Fibroblast of mammary gland (primary cell): ENCODE measurements at places on chromosomes 1 and 21.

DNA sequence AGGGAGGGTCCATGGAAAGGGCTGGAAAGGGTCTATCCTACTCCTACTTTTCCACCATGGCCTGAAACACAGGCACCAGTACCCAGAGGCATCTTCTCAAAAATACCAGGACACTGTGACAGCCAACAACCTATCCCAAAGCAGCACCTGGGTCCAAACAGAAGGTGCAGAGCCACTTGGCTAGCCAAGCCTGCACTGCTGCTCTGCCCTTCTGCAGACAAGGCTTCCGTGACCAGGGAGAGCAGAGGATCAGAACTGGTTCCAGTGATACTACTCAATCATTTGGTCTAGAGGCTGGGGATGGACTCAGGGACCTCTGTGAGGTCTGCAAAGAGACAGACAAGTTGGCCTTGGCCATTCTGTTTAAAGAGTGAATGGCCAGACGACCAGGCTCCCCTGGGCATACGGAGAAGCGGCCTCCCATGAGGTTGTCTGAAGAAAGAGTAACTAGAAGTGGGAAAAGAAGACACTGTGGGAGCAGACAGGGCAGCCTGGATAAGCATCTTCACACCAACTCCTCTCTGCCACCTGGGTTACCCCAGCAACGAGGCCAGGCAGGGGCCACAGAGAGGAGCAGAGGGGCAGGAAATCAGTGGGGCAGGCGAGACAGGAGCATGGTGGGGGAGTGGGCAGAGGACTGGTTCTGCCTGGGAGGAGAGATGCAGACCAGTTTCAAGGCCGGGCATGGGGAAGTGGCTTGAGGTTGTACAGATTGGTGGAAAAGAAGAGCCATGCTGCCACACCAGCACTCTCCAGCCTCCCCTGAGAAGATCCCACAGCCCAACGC lies 5.7 kb downstream of the KCNN3 start:
- no peak for DNase-seq

- DNase-seq, result no peak
These were observed 1.2 kb downstream of the PRMT2 start for GRCh38 chr21:46636550-46637285.

DNA sequence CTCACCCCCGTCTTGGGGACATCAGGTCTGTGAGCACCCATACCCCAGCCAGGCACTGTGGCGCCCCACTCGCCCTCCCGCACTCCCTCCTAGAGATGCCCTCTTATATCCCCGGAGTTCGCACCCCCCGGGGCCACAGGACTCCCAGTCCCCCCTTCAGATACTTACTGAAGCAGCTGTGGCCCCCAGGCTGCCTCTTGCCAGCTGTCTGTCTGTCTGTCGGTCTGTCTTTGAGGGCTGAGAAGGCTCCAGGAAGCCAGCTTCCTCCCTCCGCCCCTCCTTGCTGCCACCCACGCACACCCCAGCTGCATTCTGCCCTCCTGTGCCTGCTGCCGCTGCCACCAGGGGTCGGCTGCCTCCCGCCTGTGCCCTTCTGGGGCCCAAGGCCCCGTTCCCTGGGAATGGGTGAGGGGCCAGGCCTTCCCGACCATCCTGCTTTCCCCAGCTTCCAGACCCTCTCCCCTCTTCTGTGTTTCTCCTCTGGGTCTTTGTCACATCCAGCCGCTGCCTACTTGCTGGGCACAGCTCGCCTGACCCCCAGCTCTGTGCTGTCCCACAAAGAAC lies at the start of gene PTPN7:
Gene PTPN7 (minus strand): TSS at position 226 of the 564 bp plus-strand sequence. CDS start 1,200 bp downstream, outside the sequence.
- DNase-seq, result no peak

DNA sequence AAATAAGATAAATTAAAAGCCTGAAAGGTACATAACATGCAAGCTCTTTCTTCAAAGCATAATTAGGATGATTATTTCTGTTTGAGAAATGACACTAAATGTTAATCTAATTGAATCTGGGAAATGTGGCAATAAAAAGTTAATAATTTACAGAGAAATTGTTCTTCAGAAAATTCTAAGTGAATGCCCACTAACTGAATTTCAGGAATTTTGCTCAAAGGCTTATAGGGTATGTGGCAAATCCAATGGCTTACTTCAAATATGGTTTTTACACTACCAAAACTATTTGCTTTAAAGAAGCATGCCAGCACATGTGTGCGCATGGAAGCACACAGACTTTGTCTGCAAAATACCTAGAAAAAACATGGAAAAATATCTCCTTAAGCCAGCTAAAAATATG lies 186.6 kb upstream of the FOXD3 start:
- DNase-seq, result no peak

DNA sequence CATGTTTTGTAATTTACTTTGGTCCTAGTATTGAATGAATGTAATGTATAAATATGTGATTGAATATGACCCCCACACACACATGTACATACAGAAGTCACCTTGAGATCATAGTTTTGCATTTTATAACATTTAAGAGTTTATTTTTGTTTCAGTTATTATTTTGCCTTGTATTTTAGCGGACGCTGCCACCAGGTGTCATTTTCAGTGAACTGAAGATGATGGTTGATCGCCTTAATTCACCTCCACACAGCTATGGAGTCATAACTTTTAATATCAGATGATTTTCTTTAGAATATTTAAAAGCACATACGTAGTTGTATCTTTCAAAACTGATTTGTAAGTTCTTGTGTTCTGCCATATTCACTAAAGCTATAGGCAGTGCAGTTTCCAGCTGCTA lies 130.4 kb downstream of the DYRK1A start:
- DNase-seq, result peak; percentile 25

DNA sequence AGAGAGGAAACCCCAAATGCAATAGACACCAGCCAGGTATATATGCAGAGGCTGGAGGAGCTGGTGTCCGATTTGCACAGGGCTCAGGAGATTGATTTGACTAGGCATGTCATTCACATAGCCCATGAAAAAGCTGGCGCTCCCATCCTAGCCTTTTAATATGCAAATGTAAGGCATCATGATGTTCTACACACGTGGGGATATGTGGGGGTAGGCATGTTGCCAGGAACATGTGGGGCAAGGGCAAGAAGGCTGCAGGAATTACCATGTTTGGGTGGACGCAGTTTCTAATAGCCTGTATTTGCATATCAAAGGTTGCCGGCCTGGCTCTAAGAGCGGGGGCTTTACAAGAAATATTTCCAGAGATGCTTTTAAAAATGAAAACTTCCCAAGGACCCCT lies 11.7 kb upstream of the SH3GLB1 start:
- no peak for DNase-seq

DNA sequence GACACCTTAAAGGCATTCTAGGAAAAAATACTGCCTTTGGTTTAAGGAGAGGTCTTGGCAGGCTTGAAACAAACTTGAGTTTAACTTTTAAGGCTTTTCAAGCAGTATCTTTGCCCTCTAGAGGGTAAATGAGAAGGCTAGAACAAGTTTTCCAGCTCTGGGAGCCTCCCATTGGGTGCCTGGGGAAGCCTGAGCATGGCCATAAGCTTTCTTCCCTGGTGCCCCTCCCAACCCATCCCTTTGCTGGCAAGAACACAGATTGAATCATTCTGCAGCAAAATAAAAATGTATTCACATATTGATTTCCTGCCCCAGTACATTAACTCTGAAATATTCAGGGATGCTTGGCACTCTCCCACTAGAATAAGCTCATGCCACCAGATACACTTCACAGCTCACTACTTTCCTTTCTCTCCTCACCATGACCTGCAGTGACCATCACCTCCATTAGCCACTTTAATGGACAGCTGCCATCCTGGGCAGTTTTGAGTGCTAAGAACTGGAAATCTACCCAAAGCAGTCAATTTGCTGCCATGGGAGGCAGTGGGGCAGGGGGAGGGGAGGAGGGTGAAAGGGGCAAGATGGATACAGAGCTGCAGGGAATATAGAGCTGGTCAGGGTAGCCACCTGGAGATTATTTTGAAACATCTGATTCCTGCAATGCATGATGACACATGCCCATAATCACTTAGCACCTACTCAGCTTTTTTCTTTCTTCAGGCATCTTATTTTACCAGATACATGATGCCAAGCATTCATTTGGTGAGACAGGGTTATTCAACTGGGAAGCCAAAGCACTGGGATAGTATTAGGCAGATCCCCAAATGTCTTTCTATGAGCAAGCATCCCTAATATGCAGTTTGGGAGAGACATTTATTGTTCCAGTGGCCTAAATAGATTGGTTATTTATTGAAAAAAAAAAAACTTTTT lies 140.6 kb downstream of the SYT2 start:
- no peak for DNase-seq

DNA sequence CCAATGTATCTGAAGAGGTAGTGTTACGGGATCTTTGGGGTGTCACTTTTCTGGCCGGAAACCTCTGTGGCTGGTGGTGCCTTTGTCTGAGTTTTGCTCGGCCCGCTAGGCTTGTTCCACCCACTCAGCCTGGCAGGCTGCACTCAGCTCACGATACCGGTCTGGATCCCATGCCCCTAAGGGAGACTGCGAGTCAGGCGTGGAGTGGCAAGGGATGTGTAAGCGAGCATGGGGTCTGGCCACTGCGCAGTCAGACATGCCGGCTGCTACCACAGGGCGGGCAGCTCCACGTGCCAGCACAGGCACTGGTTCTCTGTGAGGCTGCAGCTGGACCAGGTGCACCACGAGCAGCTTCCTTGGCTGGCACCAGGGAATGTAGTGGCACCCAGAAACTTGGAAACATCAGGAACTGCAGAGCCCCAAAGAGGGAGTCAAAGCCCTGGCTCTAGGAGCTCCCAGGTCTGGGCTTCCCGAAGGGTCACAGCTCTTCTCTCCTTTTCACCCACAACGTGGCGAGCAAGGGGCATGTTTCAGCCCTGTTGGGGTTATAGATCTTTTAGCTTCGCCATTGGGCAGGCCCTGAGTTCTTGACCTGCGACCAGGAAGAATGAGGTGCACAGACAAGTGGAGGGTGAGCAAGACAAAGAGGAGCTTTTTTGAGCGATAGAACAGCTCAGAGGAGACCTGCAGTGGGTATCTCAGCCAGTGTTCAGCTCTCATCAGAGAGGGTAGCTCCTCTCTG lies 23.8 kb upstream of the LRRC8C start:
- DNase-seq, result no peak

DNA sequence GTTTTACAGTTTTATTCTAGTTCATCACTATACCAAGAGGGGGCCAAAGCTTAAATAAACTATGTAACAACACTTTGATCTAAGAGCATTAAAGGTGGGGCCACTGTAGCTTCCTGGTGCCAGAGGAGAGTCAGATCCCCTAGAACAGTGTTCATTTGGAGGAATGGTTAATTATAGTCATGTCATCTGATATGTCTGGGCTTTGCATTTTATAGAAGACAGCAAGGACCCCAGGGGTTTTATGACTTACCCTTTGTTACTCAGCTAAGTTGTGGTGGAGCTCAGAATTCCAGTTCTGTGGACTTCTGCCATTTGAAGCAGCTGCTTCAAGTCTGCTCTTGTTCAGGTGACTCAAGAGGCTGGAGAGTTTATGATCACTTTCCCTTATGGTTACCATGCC lies 16.7 kb downstream of the KDM4A start:
- peak; percentile 30 for DNase-seq

- DNase-seq, result no peak
These were observed 120.8 kb upstream of the DSCAM start for GRCh38 chr21:40967771-40968170.

DNA sequence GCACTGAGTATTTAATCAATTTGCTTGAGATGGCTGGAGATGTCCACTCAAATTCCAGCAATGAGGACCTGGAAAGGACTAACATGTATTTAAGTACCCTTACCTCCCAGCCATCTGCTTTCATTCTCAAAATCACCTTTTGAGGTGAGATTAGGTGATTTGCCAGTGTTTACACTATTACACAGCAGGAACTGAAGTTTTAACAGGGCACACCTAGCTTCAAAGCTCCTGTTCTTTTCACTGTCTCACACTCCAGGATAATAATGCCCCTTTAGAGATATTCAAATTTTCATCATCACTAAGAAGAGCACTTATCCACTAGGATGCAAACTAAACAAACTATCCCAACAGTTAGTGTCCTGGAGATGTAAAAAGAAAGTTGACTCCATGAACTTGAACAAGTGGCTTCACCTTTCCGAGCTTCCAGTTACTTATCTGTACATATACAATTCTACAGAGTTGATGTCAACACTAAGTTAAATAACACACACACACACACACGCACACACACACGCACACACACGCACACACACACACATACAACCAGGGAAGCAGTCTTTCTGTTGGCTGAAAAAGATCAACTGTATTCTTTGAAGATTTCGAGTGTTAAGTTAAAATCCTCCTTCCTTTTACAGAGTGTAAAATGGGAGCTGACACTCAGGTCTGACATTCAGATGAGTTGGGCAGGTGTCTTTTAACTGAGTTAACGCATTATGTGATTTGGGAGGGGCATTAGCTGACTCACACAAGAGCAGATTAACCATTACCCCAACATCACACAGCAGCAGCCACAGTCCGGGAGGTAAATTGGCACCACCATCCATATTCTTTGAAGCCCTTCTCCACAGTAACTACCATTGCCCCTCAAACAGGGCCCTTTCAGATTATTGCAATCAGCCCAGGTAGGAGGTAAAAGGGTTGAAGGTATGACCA lies 15.5 kb upstream of the JAK1 start:
- DNase-seq, result no peak

GRCh38 chr1:58017641-58018040 lies 528.9 kb downstream of the OMA1 start:
- no peak for DNase-seq

GRCh38 chr21:34801519-34802132 lies 132.8 kb downstream of the CLIC6 start:
- peak; percentile 46 for DNase-seq

DNA sequence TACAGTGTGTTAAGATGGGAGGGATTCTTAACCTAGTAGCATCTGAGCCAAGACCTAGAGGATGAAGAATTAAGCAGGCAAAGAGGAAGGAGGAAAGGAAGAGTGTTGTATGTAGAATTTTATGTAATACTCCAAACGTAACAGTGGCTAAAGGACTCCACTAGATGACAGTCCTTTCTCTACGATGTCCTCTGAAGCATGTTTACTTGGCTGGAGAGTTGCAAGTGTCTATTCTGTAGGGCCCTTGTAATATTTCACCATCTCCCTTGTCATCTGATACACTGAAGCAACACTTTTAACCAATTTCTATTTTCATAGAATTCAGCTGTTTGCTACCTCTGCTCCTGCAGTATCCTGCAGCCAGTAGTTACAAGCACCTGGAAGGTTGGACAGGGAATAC lies 2.2 kb upstream of the YBX1 start:
- DNase-seq, result no peak

GRCh38 chr1:242428399-242429190 lies 95.9 kb downstream of the PLD5 start:
- no peak for DNase-seq

DNA sequence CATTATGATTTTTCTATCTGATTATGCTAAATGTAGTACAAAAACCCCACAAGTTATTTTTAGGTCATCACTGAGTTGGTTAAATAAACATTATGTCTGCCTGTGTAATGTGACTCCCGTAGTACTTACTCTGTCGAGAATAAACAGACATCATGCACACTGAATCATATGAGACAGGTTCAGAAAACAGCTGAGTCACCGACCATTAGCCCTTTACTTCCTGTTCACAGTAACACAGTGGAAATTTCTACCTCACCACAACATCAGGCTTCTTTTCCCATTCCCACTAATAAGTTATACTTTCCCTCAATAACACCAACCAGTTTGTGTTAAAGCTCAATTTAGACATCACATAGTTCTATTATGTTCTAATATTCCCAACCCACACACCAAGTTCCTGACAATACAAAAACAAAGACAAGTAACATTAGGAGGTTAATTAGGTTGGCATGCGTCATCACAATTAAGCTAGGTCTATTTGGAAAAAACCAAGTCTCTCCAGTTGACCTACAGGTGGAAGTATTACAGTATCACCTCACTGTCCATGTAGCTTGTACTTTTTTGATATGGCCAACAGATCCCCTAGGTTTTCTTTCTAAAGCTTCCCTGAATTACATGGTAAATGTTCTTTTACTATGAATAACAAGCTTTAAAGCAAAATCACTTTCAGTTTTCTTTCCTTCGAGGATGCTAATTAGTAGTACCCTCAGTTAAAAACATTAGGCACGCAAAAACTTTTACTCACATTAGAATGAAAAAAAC lies 154.2 kb downstream of the EIF4G3 start:
- DNase-seq, result peak; percentile 99
